ENCODE measurements at places on chromosomes 13 and 19.

DNA sequence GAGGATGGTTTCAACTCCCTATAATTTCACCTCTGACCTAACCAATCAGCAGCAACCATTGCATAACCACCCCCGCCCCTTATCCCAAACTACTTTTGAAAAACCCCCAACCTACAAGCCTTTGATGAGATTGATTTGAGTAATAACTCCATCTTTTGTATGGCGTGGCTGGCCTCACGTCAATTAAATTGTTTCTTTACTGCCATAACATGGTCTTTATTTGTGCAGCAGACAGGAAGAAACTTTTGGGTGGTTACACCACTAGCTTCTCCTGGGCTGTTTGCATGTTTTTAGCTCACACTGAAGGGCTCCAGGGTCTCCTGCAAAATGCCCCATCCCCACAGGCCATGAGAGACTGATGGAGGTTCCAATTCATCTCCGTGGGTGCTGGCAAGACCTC, 34.0 kb upstream of the PEG3 start:
- no peak for DNase-seq

- DNase-seq, result no peak
Observed at GRCh38 chr13:80363890-80364503, 23.1 kb upstream of the SPRY2 start.

- no peak for DNase-seq
Observed at GRCh38 chr19:29326351-29326750, 113.4 kb upstream of the UQCRFS1 start.

DNA sequence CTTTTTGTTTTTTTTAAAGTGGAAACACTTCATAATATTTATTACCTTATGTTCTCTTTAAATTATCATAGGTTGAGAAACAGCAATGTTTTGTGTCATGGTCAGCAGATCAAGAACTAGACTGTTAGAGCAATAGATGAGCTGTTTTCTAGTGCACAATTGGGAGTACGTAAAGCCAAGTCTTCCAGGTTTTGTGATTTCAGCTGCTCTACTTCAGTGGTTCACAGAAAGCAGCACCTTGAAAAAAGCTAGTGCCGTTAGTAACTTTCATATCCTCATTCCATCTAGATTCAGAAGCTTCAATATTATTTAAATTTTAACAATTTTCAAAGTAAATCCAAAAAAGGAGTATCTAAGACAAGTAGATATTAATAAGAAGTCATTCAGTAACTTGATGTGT, 1.9 kb downstream of the GPR18 start:
- DNase-seq, result no peak

DNA sequence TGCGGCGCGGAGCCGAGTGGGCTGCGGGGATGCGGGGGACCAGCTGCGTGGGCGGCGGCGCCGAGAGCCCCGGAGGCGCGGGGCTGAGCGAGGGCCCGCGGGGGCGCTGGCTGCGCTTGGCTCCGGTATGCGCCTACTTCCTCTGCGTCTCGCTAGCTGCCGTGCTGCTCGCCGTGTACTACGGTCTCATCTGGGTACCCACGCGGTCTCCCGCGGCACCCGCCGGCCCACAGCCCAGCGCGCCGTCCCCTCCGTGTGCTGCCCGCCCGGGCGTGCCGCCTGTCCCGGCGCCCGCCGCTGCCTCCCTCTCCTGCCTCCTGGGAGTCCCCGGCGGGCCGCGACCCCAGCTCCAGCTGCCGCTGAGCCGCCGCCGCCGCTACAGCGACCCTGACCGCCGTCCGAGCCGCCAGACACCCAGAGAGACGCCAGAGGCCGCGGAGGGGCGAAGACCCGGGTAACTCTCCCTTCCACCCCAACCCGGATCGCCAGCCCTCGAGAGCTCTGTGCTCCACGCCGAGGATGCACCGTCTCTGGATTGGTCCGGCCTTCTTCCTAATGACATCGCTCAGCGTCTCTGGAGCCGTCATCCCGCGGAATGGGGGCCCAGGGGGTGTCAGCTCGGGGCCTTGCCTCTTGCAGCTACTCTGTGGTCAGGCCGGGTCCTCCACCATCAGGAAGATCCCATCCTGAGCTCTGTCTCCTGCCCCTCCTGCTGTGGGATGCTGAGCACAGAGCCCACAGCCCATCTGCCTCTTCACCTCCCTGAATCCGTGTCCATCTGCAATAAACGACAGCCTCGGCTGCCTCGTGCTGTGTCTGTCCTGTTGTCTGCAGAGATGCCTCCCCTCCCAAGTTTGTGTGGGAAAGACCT, 441 bp downstream of the INAFM1 start:
- DNase-seq, result no peak

GRCh38 chr19:37361994-37362393, 8.9 kb upstream of the ZNF527 start:
- DNase-seq, result no peak

DNA sequence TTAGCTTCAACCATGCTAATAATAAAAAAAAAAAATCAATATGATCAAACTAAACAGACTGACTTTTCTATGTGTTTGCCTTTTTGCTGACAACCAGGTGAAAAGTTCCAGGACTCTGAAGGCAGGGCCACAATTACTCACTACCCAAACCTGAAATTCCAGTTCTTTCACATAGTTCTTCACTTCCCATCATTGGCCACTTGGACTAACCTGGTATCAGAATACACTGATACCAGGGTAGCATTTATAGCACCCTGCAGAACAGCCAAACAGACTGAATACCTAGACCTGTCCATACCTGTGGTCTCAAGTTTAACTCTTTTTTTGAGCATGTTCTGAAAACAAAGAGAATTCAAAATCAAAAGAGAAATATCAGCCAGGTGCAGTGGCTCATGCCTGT, 25.1 kb downstream of the ELF1 start:
- no peak for DNase-seq

GRCh38 chr13:51797664-51798488, 6.1 kb downstream of the DHRS12 start:
- peak; percentile 61 for DNase-seq

- no peak for DNase-seq
Observed at GRCh38 chr13:51697181-51697580, 106.8 kb downstream of the DHRS12 start.

All from activated CD4-positive, alpha-beta T cell treated with anti-CD3 and anti-CD28 coated beads, Interleukin-2, amount 50 U/mL, for 48 hours (primary cell).